ENCODE measurements at places on chromosomes 6 and 20.

- DNase-seq = no peak
Measured at GRCh38 chr6:138716971-138717665, 56.5 kb upstream of the CCDC28A start.

GRCh38 chr6:153150371-153150751 lies 19.3 kb upstream of the RGS17 start:
- DNase-seq = peak; percentile 55

GRCh38 chr6:168242940-168243225 lies 76.7 kb downstream of the DACT2 start:
- DNase-seq = no peak

DNA sequence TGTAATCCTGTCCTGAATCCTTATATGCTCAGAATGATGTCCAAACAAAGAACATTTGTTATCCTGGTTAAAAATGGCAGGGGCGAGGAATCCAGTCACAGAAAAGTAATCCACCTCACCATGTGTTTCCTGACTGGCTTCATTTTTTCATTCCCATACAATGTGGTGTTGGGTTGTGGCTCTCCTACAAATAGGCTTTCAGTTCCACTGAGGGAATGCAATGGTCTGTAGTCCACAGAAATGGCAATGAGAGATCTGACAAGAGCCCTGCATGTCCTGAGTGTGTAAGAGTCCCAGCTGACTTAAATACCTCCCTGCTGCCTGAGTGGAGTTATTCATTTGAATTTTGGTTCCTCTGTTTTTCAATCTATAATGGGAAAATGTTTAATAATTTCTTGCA lies 47.4 kb upstream of the FBXL4 start:
- no peak for DNase-seq

GRCh38 chr6:107976155-107976783 lies 18.3 kb upstream of the SEC63 start:
- peak; percentile 1 for DNase-seq

DNA sequence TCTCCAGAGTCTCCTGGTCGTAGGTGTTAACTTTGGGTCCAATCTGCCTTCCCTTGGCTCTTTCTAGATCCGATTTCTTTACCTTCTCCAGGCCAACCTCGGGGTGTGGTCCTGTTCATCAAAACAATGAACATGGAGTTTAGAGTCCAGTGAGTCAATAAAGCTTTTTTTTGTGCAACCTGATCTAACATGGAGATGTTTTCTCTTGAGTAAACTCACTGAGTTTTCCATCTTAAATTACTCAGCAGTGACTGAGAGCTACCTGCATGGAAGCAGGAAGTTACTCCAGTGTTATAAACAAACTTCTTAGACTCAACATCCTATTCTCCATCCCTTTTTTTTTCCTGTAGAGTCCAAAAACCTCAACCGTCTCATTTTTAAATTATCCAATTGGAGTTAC lies 14.9 kb upstream of the SLC22A1 start:
- DNase-seq = no peak

DNA sequence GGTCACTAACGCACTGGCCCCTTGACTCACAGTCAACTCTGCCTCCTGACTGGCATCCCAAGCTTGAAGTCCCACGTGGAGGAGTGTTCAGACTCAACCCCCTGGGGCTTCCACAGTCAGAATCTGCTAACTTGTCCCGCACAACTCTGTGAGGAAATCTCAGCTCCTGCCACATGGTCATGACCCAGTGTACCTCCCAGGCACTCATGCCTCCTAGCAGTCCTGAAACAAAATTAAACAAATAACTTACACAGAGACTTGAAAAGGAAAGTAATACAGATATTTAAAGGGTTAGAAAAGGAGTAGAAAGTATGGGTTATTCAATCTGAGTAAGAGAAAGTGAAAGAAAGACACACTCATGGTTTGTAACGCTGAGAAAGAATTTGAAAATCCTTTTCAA lies 134.9 kb downstream of the GMDS start:
- no peak for DNase-seq

DNA sequence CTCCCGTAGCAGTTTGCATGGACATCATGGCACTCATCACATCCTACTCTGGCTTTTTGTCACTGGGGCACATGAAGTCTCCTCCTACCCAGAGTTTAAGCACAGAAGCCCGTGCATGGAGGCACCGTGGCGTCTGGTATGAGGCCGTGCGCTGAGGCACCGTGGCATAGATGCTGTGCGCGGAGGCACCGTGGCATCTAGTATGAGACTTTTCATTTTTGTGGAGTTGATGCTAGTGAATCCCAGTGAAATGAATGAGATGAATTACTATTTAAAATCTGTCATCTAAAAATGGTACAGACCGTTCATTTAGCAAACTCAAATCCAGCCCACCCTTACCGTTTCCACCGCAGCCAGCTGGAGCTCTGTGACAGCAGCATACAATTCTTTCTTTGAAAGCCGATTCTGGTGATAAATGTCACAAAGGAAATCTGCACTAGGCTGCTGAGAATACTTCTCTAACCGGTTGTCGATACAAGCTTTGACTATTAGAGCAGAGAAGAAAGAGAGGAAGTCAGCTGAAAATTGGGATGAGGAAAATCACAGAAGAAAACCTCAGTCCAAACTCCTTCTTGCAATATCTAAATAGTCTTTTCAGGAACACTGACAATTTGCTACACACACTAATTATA lies 11.3 kb downstream of the CYP24A1 start:
- no peak for DNase-seq

DNA sequence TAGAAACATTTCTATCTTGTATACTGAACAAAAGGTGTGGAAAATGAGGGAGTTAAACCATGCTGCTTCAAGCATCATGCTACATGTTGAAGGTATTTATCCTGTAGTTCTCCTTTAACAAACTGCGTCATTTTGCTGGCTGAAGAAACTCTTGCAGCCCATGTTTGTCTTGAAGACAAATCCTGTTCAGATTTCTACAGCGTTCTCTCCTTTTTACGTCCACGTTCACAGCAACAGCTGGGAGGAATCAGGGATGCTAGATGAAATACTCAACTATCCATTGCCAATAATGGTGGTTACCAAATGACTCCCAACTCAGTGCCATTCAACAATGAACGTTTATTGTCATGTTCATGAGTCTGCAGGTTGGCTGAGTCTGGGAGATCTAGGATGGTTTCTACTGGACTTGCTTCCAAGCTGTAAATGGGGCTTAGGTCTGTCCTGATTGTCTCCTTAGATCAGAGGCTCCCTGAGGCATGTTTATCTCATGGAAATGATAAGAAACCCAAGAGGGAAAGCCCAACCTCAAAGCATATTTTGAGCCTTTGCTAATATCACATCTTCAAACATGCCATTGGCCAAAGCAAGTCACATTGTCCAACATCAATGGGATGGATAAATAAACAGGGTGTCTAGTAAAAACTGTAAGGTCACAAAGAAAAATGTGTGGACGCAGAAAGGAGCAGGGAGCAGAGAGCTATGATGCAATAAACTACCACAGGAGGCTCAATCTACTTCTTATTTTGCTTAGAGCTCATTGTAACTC lies 2.7 kb upstream of the PLCB1 start:
- no peak for DNase-seq

GRCh38 chr6:71048320-71049164 lies 91.7 kb upstream of the B3GAT2 start:
- no peak for DNase-seq

DNA sequence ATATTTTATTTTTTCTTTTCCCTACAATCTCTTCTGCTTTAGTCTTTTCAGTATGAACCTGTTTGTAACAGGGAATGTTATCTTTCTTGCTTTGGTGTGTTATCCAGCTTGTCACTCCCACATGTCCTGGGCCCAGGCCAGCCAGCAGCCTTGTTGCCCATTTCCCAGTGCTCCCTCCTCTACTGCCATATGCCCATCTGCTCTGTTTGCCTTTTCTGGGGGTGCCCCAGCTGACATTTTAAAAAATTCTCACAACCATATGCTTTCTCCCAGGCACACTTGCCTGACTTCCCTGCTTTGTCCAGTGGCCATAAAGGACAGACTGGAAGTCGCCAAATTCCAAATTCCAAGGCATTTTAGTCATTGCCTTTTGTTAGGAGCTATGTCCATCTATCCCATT lies 23.6 kb upstream of the LMBRD1 start:
- no peak for DNase-seq

DNA sequence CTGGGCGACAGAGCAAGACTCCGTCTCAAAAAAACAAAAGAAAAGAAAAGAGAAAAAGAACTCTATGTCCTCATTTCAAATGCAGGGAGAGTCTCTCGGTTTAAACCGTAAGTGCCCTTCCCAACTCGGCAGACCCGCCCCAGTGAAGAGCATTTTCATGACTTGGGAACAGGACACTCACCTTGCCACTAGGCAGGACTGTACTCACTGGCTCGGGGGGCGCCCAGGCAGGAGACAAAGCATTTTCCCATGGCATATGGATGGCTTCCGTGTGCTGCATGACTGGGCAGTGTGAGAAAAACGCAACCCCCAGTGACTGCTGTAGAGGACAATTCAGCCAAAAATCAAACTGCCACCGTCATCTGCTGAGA lies 23.7 kb upstream of the MRGBP start:
- DNase-seq = no peak

- no peak for DNase-seq
Measured at GRCh38 chr20:45432294-45432693, 16.4 kb downstream of the PIGT start.

GRCh38 chr20:8128291-8129060 lies 3.6 kb upstream of the PLCB1 start:
- DNase-seq = no peak

- no peak for DNase-seq
Measured at GRCh38 chr6:36516988-36517387, 30.3 kb downstream of the STK38 start.

DNA sequence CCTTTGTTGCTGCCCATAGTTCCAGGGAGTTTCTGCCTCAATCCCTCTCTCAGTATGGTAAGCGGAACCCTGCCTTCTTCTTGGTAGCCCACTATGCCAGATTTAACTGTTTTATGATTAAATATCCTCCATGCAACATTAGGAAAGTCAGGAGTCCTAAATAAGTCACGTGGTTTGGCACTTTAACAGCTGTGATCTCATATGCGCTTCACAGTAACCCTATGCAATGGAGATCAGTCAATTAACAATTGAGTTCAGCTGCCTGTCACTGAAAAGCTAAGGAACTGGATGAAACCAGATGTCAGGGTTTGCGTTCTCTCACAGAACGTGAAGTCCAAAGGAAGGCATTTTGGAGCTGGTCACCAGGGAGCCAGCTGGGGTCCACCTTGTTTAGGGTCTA lies 81.6 kb downstream of the PSMB1 start:
- DNase-seq = no peak

DNA sequence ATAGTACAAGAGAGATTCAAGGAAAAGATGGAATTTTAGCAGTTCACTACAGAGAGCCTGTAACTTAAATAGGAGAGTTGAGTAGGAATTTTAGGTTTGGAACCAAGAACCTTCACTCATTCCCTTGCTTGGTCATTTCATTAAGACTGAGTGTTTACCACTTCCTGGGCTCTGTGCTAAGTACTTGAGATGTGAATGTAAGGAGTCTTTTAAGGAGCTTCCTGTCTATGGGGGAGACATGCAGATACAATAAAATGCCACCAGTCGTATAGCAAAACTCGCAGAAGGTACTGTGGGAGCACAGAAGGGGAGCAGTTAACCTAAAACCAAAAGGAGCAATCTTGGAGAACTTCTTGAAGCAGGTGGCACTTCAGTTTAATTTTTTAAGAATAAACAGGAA lies 204.2 kb downstream of the SLC24A3 start:
- no peak for DNase-seq

- peak; percentile 76 for DNase-seq
Measured at GRCh38 chr20:25195962-25196785, 662 bp downstream of the ENTPD6 start.

DNA sequence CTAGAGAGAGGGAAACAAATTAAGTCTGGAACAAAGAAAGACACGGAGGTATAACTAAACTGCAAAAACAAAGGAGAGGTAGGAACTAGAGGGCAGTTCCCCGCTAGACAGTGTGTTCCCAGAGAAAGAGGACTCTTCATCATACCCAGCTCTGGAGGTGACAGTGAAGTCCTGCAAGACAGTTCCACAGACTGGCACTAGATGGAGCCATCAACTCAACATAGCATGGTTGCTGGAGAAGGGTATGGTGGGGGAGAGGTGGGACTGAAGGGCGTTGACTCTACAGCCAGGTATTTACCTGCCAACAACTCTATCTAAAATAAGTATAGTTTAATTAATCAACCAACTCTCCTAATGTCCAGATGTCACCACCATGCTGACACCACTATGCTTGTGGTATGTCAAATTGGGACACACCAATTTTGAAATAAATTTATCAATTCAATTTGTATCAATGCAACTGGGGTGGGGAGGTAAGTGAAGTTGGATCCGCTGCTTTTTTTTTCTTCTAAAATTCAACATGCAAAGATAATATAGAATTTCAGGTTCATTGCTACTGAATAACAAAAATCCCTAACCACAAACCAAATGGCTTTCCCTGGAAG lies 9.7 kb downstream of the BACH2 start:
- no peak for DNase-seq

GRCh38 chr20:38298768-38299288 lies 5.1 kb upstream of the BPI start:
- DNase-seq = no peak

GRCh38 chr20:23399568-23400241 lies 21.6 kb downstream of the NAPB start:
- peak; percentile 31 for DNase-seq

DNA sequence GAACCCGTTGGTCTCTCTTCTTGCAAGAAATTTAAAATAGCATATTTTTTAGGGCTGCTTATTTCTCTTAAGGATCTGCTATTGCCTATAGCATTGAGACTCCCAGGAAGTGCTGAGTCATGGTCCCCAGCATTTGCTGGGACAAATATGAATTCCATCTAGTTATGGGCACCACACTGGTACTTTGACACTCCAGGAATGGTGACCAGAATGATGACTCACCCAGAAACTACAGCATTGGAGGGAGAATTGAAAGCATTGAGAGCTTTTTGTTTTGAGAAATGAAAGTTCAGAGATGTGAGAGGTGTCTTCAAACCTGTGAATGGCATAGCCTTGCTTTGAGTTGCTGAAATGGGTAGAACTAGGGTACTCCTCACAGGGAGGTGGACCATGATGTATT lies 699.7 kb downstream of the DHX35 start:
- no peak for DNase-seq

DNA sequence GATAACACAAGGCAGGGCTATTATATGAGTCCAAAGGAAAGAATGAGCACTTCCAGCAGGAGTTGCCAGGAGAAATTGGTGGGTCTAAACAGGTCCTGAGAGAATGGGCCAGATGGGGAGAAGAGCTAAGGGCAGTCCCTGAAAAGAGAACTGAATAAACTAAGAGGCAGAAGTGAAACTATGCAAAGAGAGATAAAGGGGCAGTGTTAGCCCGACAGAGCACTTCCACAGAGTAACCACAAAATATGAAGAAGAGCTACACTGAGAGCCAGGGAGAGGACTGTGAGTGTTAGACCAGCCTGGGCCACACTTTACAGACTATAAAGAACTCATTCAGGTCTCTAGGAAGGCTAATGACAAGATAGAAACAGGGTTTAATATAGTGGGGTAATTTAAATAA lies 43.8 kb downstream of the RALGAPA2 start:
- DNase-seq = no peak

- DNase-seq = no peak
Measured at GRCh38 chr6:135132776-135133175, 48.3 kb upstream of the MYB start.

Measured in NCI-H510A treated with DMSO at 0.1 percent for 48 hours (cell line).